ENCODE measurements at places on chromosomes 1 and 21.

DNA sequence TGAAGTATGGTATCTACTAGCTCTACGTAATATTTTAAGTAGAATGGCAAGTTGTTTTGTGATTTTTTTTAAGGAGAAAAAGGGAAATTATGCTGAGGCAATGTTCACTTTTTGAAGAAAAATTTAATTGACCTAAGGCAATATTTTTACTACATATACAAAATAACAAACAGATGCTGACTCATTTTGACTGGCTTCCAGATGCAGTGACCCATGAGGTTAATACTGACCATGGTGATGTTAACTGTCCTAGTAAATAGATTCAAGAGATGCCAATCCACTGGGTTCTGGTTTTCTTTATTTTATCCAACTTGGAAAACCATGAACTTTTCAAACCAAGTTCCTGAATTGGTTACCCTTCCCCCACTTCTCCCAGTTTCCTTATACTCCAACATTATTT is 154.9 kb downstream of the CRB1 start:
- DNase-seq: no peak

DNA sequence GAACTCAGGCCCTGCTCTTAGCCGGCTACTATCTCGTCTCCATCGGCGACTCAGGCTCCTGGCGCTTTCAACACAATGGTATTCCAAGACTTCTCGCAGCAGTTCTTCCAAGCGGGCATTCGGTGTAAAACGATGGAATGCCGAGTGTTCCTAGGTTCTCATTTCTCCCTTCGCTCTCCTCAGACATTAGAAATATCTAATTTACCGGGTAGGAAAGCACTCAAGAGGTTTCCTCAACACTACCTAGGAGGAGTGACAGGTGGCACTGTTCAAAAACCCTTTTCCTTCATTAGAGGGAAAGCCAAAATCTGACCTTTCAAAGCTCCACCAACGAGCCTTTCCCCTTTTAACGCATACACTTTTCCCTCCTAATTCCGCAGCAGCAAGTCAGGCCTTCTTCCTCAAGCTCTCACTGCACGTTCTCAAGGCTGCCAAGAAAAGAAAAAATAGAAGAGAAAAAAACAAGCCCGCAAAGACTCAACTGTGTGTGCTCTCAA is 601 bp downstream of the UBE2G2 start:
- no peak for DNase-seq

DNA sequence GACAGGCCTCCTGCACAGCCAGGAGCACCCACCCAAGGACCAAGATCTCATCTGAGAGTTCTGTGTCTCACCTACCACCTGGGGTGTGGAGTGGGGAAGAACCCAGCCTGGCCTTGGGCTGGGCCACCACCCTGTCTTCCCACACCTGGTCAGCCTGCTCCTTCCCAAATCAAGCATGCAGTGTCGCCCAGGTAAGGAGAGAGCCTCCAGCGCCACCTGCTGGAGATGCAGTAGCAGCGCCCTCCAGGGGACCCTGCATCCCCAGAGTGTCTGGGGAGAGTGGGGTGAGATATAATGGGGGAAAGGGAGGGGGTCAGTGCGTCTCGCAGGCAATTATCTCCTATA is 32.3 kb downstream of the KIAA2013 start:
- DNase-seq: peak; percentile 46

DNA sequence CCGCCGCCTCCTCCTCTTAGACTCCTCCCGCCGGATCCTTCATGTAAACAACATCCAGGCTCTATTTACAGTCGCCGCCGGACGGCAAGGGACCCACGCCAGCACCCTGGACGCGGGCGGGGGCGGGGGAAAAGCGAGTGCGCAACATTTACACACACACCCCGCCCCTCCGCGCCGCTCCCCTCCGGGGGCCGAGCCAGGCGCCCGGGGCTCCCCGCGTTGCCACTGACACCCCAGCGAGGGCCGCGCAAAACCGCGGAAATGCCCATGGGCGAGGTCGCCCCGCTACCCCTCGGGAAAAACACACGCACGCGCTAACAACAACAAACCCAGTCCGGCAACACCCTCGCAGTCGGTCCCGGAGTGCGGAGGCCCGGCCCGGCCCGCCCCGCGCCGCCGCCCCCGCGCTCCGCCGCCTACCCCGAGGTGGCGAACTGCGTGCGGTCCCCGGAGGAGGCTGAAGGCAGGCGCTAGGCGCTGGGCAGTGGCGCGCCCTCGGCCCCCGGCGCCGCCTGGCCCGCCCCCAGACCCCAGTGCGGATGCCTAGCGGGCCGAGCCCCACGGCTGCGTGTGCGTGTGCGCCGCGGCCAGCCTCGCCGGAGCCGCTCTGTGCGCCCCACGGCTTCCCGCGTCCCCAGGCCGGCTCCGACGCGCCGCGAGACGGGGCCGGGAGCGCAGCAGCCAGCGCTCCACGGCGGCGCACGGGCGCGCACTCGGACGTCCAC is 81.1 kb upstream of the AK4 start:
- no peak for DNase-seq

DNA sequence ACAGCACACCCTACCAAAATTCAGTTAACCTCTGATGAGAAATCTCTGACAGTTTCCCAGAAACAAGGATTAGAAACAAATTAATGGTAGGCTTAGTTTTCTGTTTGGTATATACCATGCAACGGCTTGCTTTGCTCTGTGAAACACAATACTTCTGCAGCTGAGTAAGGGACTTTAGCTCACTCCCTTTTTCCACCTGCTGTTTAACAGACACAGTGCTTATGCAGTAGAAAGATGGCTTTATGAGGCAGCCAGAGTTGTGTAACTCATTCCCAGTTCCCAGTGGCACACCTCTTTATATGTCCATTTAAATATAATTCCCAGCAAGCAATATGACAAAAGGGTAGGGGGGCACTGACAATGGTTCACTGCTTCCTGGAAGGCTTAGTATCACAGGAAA is 124.0 kb downstream of the PIGK start:
- DNase-seq: no peak

DNA sequence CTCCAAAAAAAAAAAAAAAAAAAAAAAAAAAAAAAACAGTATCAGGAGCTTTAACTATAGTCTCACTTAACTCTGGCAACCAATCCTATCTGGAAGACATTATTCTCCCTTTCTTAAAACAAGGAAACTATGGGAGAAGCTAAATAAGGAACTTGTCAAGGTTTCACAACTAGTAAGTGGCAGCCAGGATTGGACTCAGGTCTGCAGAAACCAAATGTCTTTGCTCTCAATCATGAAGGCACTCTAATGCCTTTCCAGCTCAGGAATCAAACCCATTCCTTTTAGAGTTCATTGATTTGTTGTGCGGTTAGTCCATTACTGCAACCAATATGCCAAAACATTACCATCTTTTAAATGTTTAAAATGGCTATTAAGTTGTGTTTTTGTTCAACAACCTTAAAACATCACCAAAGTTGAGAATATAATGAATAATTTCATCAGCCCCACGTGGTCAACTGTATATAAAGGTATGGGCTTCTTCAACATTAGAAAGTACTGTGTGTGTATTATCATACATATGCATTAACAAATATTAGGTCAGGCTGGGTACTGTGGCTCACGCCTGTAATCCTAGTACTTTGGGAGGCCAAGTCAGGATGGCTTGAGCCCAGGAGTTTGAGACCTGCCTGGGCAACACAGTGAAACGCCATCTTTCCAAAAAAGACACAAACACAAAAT is 1.5 kb downstream of the EPRS1 start:
- no peak for DNase-seq

DNA sequence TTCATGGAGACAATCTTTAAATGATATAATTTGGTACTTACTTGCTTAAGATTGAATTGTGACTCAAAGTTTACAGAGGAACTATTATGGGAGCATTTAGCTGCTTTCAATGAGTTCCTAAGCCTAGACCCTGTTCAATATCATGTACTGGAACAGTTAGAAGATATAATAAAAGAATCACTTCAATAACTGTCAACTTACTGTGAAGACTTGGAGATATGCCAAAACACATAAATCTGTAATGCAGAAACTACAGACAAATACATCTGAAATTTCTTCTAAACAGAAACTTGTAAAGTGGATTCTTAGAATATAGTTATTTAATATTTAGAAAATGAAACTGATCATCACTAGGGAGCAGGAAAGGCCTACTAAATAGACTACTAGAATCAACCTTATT is 259.3 kb downstream of the HLX start:
- DNase-seq: no peak

All from stimulated activated CD4-positive, alpha-beta T cell treated with anti-CD3 and anti-CD28 coated beads, TNF-alpha, amount 100 ng/mL, for 48 hours (primary cell).